ENCODE measurements at places on chromosomes 4 and X.

GRCh38 chr4:161132715-161133425 lies 1030.9 kb downstream of the FSTL5 start:
- no peak for DNase-seq

- DNase-seq, result no peak
Measured at GRCh38 chr4:90786602-90787001, 659.4 kb downstream of the CCSER1 start.

- DNase-seq, result no peak
Measured at GRCh38 chr4:159410076-159410777, 307.3 kb downstream of the RAPGEF2 start.

DNA sequence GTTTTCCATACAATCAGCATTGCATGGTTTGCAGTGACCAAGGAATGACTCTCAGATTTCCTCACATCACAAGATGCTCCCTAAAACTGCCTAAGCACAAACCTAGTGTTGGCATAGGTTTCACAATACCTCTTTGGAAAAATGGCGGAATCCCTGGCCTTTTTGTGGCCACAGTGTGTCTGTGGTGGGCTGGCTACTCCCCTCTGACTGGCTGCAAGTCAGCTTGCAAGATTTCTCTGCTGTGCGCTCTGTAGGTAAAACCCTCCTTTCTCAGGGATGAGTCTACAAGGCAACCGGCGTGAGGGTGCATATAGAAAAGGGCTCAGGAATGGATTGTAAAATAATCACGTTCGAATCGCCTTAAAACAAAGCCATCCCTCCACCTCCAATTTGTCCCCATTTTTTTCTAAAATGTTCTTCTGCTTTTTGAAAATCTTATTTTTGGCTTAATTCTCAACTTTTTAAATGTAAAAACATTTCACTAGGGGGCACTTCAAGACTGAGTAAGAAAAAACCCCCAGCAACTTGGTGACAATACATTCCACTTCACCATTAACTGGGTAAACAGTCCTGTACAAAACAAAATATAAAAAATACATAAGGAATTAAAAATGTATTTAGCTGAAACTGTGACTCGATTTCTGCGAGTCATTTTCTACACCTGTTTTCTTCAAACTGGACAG lies 235.6 kb downstream of the STIM2 start:
- no peak for DNase-seq

- no peak for DNase-seq
Measured at GRCh38 chr4:93237521-93237920, 591.0 kb upstream of the ATOH1 start.

DNA sequence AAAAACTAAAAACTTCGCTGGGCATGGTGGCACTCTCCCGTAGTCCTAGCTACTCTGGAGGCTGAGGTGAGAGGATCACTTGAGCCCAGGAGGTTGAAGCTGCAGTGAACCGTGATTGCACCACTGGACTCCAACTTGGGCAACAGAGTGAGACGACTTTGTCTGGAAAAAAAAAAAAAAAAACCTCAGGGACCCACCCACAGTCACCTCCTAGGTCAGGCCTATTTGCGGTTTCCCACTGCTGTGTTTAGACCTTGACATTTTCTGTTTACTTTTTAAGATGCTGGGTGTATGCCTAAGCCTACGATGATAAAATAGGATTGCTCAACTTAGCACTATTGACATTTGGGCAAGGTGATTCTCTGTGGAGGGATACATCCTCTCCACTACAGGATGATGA lies 197.4 kb upstream of the TBL1X start:
- no peak for DNase-seq

DNA sequence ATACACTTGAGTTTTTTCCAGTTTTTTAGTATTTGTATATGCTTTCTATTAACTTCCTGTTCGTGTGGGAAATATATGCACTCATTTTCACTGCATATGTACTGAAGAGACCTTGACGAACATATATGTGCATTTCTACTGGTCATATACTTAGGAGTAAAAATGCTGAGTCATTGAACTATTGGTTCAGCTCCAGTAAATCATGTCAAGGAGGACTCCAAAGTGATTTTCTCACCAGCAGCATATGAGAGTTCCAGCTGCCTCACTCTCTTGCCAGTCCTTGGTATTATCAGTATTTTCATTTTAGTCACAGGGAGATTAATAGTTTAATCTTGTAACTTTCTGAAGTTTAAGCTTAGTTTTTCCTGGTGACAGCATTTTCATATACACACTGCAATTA lies 2750.2 kb downstream of the ARAP2 start:
- no peak for DNase-seq

DNA sequence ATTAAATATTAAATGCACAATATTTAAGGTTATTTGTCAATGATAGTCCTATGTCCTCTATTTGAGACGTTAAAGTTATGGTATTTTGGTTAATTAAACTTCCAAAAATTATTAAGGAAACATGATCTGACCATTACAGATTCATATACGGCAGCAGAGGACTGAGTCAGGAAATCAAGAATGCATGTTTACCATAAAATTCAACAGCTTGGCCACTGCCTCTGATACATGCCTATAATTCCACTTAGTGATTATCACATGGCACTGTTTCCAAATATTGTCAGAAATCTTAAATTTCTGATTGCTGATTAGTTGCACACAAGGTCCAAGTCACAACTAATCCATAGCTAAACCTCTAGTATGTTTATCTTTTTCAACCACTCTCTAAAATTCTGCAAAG lies 232.2 kb upstream of the UGT8 start:
- no peak for DNase-seq

DNA sequence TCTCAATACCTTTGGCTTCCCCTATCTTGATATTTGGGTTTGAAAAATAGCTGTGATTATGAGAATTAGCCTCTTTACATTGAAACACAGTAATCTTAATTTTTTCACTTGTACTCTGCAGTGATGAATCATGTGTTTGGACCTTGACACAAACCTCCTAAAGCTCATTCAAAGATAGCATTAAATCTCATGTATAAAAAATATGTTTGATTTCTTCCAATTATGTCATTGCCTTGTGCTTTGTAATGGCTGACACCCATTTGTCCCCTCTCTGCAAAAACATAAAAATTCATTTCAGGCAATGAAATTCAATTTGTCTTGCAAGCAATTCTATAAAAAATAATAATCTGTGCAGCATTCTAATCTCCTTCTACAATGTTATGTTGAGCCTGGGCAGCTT lies 422.4 kb upstream of the BOD1L1 start:
- DNase-seq, result no peak

- no peak for DNase-seq
Measured at GRCh38 chrX:77160301-77160700, 286.9 kb upstream of the FGF16 start.

DNA sequence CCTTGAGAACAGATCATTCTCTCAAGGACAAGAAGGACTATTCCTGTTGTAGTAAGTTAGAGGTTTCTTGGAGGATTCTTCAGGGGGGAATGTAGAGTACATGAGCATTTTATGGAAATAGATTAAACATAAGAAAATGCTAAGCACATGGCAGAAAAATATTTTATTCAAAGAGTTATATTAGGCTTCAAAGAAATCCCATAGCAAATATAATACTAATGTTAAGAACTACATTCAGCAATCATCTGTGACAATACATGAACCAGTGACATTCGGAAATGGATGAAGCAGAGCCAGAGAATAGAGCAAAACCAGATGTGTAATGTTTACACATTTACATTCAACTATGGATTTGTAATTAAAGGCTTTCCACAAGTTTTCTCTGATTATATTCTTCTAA lies 288.6 kb downstream of the NAF1 start:
- DNase-seq, result no peak

DNA sequence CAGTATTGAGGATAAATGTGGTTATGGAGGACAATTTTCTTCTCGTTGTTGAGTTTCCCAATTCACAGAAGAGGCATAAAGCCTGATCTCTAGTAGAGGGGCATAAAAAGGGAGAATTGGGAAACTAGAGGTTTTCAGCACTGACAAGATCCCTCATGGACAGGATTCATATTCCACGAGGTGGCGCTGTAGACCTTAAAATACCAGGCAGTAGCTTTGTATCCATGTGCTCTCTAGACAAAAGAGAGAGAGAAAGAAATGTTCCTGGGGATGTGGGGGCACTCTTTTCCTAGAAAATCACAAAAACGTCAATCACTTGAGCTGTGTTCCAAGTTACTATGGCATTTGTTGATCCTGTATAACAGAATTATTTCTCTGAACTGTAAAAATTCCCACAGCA lies 128.3 kb downstream of the MAGEE1 start:
- no peak for DNase-seq

DNA sequence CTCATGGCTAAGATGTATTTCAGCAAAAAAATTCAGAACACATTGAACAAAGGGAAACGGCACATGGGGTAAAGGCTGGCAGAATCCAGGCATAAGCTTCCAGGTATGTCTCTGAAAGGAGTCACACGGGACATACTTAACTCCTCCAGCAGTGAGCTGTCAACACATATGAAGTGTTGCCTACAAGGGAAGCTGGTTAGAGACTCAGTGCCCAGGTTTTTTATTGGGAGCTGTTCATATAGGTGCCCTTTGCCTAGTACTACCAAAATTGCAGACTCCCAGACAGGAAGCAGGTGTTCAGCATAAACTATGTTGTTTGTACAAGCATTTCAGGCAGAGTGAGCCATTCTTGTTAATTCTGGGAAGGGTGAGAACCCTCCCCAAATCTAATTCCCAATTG lies 77.4 kb upstream of the PUDP start:
- no peak for DNase-seq

GRCh38 chr4:52852041-52852440 lies 10.1 kb upstream of the RASL11B start:
- no peak for DNase-seq

GRCh38 chr4:11014199-11014598 lies 329.6 kb upstream of the CLNK start:
- no peak for DNase-seq

- DNase-seq, result no peak
Measured at GRCh38 chr4:107292979-107293378, 256.9 kb upstream of the DKK2 start.

DNA sequence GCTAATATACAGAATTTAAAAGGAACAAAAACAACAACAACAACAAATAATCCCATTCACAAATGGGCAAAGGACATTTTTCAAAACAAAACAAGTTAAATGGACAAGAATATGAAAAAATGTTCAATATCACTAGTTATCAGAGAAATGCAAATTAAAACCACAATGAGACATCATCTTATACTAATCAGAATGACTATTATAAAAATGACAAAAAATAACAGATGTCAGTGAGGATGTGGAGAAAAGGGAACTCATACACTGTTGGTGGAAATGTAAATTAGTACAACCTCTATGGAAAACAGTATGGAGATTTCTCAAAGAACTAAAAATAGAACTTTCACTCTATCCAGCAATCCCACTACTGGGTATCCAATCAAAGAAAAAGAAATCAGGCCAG lies 92.6 kb downstream of the KIT start:
- no peak for DNase-seq

DNA sequence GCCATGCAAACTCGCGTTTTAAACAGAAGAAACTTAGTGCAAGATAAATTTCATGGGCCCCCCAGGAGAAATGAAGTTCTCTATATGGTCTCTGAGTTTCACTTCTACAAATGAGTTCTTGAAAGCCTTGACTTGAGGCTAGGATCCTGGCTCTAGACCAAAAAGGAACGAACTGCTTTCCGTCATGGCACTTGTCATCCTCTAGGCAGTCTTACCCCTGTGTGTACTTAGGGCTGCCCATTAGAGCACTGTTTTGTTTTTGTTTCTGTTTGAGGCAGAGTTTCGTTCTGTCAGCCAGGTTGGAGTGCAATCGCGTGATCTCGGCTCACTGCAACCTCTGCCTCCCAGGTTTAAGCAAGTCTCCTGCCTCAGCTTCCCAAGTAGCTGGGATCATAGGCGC lies 29.0 kb downstream of the RNF4 start:
- DNase-seq, result no peak

DNA sequence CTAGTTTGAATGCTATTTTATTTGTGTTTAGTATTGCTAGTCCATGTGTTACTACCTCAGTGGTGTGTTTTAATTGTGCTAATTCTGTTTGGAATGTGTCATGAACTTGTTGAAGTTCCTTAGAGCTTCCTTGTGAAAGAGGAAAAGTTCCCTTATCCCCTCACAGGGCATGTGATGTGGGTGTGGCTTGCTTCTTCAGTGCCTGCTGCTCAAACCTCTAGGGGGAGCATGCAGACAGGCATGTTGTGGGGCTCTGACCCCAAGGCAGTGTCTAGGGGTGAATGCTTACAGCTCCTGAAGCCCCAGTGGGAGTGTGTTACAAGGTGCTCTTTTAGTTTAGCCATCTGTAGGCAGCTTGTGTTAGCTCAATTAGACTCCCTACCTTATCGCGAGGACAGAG lies 86.5 kb downstream of the MAGED4 start:
- DNase-seq, result no peak

- DNase-seq, result no peak
Measured at GRCh38 chr4:126851391-126851790, 781.4 kb upstream of the INTU start.

DNA sequence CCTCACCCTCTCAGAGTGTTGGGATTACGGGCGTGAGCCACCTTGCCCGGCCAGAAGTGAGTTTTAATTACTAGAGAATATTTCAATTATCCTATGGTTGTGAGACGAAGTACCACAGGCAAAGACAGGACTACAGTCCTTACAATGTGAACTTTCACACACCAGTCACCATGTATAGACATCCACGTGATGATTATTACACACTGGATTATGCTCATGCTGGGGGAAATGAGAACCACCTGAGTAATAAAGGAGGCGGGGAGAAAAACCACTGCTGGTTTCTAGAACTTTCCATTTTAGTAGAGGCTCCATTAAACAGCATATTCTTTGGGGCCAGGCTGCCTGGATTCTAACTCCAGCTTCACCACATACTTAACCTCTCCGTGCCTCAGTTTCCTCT lies 42.5 kb upstream of the TLR2 start:
- DNase-seq, result no peak

- no peak for DNase-seq
Measured at GRCh38 chr4:40550948-40551462, 78.7 kb downstream of the RBM47 start.

- no peak for DNase-seq
Measured at GRCh38 chr4:140260227-140260626, 106.2 kb upstream of the MAML3 start.

DNA sequence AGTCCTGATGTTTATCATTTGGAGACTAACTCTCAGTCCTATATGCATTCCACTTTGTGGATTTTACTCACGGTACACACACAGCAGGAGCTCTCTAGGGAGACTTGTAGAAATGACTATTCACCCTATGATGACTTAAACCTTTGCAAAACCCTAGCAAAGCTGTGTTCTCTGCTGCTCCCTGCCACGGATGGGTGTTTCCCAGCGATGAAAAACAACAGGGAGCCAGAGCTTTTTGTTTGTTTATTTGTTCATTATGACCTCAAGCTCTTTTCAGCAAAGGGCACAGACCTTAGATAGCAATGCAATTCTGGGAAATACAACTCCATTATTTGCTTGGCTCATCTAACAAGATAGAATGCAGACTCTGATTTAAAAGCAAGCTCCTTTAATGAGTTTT lies 156.6 kb downstream of the GRIA3 start:
- no peak for DNase-seq

DNA sequence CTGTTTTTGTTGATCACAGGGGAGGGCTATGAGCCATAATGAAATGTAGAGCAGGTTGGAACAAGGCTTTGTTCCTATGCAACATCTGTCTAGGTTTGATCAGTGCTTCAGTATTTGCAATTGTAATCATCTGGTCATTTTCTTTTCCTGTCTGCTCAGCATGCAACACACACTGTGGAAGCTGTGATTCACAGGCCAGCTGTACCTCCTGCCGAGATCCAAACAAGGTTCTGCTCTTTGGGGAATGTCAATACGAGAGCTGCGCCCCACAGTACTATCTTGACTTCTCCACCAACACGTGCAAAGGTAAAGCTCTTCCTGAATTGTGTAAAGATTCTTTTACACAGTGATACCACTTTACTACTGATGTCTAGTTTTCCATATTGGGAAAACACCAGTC lies 181.9 kb upstream of the ANXA3 start:
- no peak for DNase-seq

Measured in stimulated activated CD8-positive, alpha-beta memory T cell treated with anti-CD3 and anti-CD28 coated beads, Interleukin-15, amount 100 ng/mL, for 24 hours (primary cell).